ENCODE measurements at places on chromosomes 16 and 17.

DNA sequence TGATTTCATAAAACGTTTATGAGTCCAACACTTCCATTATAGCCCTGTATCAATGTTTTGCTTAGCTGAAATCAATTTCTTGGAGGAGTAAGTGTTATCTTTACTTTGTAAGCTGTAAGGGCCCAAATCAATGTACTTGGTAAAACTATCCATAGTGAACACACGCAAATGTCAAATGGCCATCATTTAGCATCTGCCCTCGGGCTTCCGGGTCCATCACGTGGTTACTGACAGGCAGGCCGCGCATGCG lies 687 bp upstream of the NARF start:
- no peak for DNase-seq

GRCh38 chr16:27238016-27238587 lies 30.5 kb downstream of the NSMCE1 start:
- DNase-seq = no peak

GRCh38 chr16:21704733-21705132 lies 41.0 kb downstream of the OTOA start:
- DNase-seq = no peak

GRCh38 chr17:64788286-64789060 lies 126.4 kb upstream of the SMURF2 start:
- DNase-seq = no peak

DNA sequence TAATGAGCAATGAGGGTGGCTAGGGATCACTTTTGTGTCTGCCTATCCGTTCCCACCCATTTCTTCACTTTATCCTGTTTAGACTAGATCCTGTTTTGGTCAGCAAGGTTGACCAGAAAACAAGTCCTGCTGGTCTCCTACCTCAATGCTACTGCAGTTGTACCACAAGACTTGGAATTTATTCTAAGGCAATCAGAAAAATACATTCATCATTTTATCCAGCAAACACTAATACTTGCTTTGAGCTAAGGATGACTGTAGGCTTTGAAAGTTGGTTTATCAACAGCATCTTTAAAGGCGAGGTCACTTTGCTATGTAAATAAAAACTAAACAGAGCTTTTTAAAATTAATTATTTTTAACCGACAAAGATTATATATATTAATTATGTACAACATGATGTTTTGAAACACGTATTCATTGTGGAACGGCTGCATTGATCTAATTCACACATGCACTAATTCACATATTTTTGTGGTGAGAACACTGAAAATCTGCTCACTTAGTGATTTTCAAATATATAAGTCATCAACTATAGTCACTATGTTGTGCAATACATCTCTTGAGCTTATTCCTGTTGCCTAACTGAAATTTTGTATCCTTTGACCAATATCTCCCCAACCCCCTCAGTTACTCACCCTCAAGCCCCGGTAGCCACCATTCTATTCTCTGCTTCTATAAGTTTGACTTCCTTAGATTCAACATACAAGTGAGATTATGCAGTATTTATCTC lies 125.9 kb upstream of the HS3ST3A1 start:
- no peak for DNase-seq

GRCh38 chr17:81046770-81047359 lies 11.9 kb downstream of the BAIAP2 start:
- no peak for DNase-seq

DNA sequence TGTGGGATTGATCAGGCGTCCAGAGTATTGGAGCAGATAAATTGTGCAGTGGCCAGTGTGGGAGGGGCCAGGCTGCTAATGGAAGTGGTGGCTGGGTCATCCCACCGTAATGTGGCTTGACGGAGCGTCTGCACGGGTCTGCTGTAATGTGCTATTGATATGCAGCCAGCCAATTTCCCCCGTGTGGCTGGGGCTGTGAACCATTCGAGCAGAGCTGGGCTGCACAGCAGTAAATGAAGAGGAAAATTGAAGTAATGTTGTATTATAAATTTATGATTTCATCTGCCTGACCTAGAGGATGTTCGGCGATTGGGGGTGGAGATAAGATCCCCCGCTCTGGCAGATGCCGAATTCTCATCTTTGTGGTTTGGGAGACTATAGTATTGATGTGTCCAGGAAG lies 121.5 kb downstream of the CCDC182 start:
- no peak for DNase-seq

DNA sequence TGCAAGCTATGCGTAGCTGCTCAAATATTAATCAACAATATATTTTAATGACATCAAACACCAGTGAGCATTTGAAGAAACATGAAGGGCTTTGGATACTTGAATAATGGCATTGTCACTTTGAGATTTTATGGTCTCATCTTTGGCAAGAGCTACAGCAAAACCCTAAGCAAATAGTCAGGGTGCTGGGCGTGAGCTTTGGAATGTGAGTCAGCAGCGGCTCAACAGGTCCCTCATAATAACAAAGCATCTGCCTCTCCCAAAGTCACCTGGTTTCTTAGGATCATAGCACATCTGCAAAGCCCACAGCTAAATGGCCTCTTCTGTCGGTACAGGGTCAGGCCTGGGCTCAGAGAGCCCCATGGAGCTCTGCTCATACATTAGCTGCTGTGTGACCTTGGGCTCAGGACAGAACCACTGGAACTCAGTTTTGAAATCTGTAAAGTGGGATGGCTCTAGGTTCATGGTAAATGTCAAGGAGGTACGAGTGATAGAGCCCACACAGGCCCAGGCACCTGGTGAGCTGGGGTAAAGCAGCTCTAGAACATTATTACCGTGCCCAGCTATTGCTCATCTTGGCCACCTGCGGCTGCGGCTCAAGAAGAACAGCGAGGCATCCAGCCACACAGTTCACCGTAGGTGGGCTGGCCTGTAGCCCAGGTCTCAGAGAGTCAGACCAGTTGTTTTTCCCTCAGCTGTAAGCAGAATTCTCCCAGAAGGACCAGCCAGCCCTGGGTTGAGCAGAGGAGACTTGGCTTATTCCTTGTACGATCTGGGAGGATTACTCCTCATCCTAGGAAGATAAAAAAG lies 544.5 kb upstream of the CDH11 start:
- DNase-seq = no peak

- no peak for DNase-seq
Measured at GRCh38 chr16:69365901-69366300, 14.3 kb upstream of the TMED6 start.

- no peak for DNase-seq
Measured at GRCh38 chr17:21524211-21524591, 148.0 kb downstream of the KCNJ12 start.

GRCh38 chr17:57536289-57536688 lies 208.8 kb downstream of the CCDC182 start:
- DNase-seq = no peak

GRCh38 chr16:9258423-9259051 lies 167.1 kb downstream of the HAPSTR1 start:
- DNase-seq = no peak

DNA sequence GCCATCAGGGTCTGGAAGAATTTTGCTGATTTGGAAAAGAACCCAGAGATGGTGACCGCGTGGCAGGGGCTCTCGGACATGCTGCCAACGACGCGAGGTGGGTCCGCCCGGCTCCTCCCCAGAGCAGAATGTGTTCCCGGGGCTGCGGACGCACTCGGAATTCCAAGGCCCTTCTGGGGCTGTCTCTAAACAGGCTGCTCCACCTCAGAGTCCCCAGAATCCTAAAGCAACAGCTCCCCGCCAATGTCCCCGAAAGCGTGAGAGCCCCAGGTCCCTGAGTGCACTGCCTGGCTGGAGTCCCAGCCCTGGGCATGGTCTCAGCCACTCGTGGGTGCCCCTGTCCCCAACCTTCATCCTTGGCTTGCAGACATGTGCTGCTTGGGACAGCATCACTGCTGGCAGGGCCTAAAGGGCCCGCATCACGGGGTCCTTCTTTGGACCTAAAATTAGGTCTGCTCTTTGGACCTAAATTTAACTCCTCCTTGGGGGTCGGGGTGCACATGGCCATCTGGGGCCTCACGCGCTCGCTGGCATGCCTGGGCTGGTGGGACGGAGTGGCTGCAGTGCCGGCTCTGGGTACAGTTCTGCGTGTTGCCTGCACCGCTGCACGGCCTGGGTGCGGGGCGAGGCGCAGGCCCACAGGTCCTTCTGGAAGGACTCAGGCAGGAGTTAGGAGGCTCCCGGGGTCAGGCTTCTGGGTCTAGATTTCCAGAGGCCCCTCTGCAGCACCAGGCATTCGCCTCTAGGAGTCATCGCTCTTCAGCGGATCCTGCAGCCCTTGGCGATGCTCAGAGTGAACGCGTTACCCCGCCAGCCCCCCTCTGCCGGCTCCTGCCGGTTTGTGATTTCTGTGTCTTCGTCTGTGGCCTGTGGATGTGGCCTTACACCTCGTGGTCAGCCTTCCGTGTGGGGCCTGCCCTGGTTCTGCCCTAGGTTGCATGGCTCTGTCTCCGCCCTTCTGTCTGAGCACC lies 41.9 kb upstream of the CHMP6 start:
- DNase-seq = no peak

- no peak for DNase-seq
Measured at GRCh38 chr17:78144736-78145641, 1.2 kb upstream of the C17orf99 start.

- no peak for DNase-seq
Measured at GRCh38 chr17:37079735-37080134, 131.0 kb downstream of the AATF start.

DNA sequence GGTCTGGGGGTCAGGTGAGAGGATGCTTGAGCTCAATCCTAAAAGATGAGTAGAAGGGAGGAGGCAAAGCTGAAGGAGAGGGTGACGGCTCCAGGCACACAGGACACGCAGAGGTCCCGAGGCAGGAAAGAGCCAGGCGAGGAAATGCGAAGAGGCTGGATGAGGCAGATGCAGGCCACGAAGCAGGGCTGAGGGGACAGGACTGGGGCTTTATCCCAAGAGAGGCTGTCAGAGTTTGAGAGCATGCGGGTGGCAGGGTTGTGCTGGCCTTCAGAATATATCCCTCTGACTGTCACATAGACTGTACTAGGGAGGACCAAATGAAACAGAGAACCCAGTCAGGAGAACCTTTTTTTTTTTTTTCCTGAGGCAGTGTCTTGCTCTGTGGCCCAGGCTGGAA lies 100.2 kb downstream of the RMI2 start:
- DNase-seq = no peak

- no peak for DNase-seq
Measured at GRCh38 chr16:1494129-1494640, 1.0 kb downstream of the TELO2 start.

DNA sequence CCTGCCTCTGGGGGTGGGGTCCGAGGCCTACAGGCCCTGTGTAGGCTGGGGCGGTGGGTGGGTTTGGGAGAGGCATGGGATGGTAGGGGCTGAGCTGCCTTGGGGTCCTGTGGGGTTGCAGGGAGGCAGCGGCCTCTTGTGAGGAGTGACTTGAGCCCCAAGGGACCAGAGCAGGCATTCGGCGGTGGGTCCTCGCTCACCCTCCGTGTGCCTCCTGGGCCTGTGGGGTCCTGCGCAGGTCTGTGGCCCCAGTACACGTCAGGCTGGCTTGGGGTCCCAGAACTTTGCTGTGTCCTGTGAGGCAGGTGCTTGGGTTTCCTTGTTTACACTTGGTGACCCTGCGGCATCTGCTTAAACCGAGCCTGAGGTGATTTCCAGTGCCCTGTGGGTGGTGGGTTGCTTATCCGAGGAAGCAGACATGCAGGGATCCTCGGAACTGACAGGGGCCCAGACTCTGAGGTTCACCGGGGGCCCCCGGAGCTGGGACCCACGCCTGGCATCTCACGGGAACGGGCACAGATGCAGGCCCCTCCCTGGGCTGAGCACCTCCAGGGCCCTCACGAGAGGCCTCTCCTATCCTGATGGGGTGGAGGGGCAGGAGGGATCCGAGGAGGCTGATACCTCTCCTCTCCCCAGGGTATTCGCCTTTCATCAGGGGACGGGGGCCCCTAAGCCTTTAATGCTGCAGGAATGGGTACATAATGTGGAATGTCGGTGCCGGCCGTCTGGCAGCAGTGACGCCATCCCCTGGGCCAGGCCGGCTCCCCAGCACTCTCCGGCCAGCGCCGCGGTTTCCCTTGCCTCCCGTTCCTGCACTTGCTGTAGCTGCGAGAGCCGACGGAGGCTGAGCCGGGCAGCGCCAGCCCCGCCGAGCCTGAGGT lies 7.7 kb downstream of the METRNL start:
- DNase-seq = no peak

DNA sequence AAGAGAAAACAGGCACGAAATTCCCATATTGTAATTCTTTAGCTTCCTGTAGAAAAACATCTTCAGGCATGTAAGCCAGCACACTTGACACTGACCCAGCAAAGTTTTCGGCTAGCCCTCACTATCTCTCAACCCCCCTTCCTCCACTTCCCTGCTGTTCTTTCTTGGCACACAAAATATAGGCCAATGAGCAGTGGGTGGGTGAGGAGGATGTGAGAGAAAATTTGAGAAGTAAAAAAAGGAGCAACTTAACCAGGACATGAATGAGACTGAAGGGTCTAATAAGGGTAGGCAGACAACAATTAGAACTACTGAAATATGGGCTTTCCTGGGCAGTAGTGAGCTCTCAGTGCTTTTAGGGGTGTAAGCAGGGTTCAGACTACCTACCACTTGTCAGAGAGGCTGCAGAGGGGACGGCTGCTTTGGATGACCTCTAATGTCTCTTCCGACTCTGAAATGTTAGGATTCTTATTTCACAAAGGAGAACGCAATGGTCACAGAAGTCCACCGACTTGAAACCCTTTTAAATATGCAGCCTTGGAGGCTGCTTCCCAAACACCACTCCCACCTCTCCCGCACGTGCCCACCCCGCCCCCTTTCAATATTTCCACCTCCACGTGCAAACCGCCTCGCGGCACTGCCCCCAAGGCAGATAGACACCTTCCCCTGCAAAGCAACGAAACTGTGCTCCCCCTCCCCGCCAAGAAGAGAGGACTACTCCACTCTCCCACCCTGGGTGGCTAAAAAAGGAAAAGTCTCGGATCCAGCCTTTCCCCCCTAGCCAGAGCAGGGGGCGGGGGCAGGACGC lies 889 bp downstream of the MBTD1 start:
- DNase-seq = no peak

DNA sequence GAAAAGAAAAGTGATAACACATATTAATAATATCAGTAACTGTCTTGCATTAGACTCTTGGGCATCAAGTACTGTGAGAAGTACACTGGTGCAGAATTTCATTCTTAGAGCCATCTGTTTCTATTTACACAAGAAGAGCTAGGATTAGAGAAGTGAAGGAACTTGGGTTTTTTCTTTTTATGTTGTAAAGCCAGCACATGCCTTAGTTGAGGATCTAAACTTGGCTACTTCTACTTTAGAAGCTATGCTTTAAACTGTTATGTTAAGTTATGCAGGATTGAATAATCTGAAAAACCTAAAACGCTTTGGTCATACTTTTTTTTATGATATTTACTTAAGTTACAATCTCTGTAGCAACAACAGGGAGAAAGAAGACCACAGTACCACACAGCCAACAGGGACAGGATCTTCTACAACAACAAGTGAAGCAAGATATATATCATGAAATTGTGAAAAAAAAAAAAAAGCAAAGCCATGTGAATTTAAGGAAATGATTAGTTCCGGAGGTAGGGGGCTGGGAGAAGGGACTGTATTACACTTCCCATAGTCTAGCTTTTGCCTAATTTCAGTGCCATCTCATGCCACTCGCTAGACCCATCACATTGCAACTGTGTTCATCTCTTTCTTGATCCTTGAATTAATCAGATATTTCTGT lies 305.1 kb upstream of the GOT2 start:
- DNase-seq = no peak

- DNase-seq = no peak
Measured at GRCh38 chr16:88073201-88073721, 122.0 kb downstream of the BANP start.

Measured in activated naive CD8-positive, alpha-beta T cell treated with anti-CD3 and anti-CD28 coated beads, Interleukin-2, amount 50 U/mL, for 16 hours (primary cell).